CD14-positive monocyte (primary cell): ENCODE measurements at places on chromosomes 1 and 21. TPM values are rescaled to one million over a fixed set of nuclear protein-coding genes. Genes with fewer than 3 reads are reported as not detected.

GRCh38 chr1:22731924-22732720, 21.5 kb downstream of the EPHB2 start:
- no peaks in the 10 kb centered on the region for H3K27me3 ChIP-seq
- no peak overlapping the region for H3K4me3 ChIP-seq
- H3K27ac ChIP-seq, result no peak overlapping the region
- no peak for DNase-seq
- no peaks in the 10 kb centered on the region for H3K36me3 ChIP-seq
- peaks cover 32% of the 10 kb centered on the region for H3K4me1 ChIP-seq

DNA sequence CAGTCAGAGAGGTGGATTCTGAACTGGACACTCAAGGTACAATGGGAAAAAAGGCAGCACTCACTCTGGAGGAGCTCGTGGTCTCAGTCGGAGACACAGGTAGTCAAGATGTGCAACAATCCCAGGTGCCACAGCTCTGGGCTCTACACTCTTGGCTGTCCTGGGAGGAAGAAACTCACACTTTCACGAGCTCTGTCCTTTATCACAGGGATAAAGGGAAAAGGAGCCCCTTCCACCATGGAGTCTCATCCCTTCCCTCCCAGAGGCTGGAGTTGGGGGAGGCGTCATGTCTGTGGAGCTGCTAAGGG, 20.3 kb downstream of the CDK18 start:
- H3K27ac ChIP-seq, result no peak overlapping the region
- H3K36me3 ChIP-seq, result no peaks in the 10 kb centered on the region
- H3K4me3 ChIP-seq, result no peak overlapping the region

DNA sequence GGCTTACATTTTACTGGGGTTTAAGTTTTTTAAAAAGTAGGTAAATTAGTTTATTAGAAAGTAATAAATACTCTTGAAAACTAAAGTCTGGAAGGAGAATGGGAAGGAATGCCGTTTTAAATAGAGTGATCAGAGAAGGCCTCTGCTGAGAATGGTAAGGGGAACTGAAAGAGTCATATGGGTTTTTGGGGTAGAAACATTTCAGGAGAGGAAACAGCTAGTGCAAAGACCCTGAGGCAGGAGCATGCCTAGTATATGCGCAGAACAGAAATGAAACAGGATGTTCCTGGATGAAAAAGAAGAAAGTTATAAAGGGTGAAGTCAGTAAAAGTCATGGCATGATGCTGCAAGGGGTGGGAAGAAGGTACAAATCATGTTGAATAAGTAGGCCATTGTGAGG, 38.9 kb downstream of the ZC3H11B start:
- H3K36me3 ChIP-seq, result no peaks in the 10 kb centered on the region
- peaks cover 13% of the 10 kb centered on the region for H3K4me1 ChIP-seq
- DNase-seq, result no peak
- no peak overlapping the region for H3K4me3 ChIP-seq
- no peak overlapping the region for H3K27ac ChIP-seq

GRCh38 chr1:114282751-114283403, 129.2 kb upstream of the SYT6 start:
- H3K27ac ChIP-seq, result no peak overlapping the region
- peak; percentile 75 for DNase-seq
- H3K4me3 ChIP-seq, result no peak overlapping the region
- no peaks in the 10 kb centered on the region for H3K36me3 ChIP-seq
- no peaks in the 10 kb centered on the region for H3K27me3 ChIP-seq
- no peaks in the 10 kb centered on the region for H3K4me1 ChIP-seq

DNA sequence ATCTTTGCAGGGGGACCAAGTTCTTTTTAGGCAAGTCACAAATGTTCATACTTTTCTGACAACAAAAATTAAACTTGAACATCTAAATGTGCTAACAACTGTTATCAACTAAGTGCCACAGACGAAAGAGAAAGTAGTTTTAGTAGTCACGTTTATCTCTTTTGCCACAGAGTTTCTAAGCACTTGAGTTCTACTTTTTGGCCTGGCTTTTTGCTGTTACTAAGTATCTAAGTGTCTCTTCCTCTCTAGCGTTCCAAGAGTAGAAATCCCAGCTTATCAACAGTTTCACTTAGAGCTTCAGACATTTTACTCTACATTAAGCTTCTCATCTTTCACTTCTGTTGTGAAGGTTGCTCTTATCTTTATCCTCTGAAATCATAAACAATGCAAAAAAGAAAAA, 34.2 kb downstream of the GATAD2B start:
- H3K27ac ChIP-seq, result peak overlapping the region; percentile 52
- H3K36me3 ChIP-seq, result peaks cover 42% of the 10 kb centered on the region
- DNase-seq, result no peak
- no peaks in the 10 kb centered on the region for H3K4me1 ChIP-seq
- no peak overlapping the region for H3K4me3 ChIP-seq

SETD4 gene
- 4.1 TPM for polyA plus RNA-seq

PLA2G2E gene
- polyA plus RNA-seq, result not detected

SPRR3 gene
- polyA plus RNA-seq, result not detected

RAB25 gene
- not detected for polyA plus RNA-seq
